BE2C (cell line): ENCODE measurements at places on chromosomes 6 and 20.
A peak's percentile ranks its signal among the peaks of the same experiment; 100 is the strongest.

GRCh38 chr20:56158489-56158888 is 90.0 kb upstream of the MC3R start:
- DNase-seq: no peak

DNA sequence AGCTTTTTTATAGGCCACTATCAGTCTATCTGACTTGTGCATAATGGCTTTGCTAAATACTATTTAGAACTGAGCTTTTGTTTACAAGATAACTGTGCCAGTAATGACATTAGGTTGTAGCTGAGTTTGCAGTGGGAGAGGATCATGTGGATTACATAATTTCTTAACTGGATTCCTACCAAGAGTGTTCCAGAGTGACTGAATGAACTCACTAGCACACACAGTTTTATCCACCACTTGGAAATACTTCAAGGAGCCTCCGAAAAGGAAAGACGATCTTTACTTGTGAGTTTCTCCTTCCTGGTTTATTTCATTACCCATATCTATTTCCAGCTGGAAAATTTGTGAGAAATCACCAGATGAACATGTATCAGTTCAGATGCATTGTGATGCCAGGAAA is 10.9 kb upstream of the SYNE1 start:
- DNase-seq: no peak

- peak; percentile 51 for DNase-seq
Measured at GRCh38 chr6:2103765-2104523, 141.5 kb downstream of the GMDS start.

DNA sequence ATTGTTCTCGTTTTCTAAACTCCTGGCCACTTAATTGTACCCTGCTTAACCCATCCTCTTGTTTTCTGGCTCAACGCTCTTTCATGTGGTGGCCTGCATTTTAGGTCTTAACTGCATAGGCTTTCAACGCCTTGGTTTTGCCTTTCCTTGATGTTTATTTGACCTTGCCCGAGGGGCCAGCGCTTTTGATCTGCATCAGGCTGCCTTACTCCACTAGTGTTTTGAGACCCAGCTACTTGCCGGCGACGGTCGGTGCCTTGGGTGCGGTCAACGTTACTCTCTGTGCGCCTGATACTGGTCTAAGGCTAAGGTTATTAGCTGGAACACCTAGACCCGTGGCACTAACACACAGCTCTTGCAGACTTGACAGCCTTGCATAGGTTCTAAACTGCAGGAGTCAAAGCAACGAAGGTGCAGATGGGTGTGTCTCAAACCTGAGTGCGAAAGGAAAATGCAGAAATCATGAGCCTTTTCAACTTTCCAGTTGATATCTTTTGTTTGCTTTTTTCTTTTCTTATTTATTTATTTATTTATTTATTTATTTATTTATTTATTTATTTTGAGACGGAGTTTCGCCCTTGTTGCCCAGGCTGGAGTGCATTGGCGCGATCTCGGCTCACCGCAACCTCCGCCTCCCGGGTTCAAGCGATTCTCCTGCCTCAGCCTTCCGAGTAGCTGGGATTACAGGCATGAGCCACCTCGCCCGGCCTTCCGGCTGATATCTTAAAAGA is 138.8 kb downstream of the HFE start:
- no peak for DNase-seq

GRCh38 chr6:73866305-73866704 is 170.3 kb downstream of the CD109 start:
- no peak for DNase-seq

- DNase-seq: no peak
Measured at GRCh38 chr6:152161501-152161900, 354.0 kb downstream of the ESR1 start.
